ENCODE measurements at places on chromosomes 6 and 20.

DNA sequence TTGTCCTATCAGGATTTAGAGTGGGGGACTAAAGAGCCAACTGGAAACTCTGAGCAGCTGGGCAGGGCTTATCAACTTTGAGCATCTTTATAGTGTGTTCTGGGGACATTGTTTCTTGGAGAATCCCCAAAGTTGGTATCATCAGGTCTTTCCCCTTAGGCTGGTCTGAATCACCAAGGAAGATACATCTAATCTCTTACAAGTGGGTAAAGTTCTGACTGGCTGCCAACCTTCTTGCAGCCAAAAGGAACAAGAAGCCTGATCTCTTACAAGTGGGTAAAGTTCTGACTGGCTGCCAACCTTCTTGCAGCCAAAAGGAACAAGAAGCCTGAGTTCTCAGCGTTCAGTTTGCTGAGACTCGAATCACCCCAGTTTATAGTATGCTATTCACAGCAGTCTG is 1.6 kb upstream of the MED23 start:
- no peak for DNase-seq
- H3K27ac ChIP-seq: no peak overlapping the region
- H3K4me1 ChIP-seq: 0 out of 2 replicates have a peak, but pooled peaks cover 5% of the 10 kb centered on the region
- H3K27me3 ChIP-seq: no peaks in the 10 kb centered on the region

DNA sequence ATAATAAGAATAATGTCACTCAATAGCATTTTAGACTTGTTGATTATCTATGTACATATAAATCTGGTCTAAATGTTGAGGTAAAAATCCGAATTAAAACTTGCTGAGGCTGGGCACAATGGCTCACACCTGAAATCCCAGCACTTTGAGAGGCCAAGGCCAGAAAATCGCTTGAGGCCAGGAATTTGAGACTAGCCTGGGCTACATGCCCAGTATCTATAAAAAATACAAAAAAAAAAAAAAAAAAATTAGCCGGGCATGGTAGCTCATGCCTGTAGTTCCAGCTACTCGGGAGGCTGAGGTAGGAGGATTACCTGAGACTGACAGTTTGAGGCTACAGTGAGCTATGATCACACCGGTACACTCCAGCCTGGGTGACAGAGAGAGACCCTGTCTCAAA is 34.2 kb upstream of the SUPT3H start:
- H3K4me3 ChIP-seq: no peak overlapping the region
- DNase-seq: no peak
- no peak overlapping the region for H3K27ac ChIP-seq
- no peaks in the 10 kb centered on the region for H3K4me1 ChIP-seq
- no peaks in the 10 kb centered on the region for H3K36me3 ChIP-seq
- H3K27me3 ChIP-seq: no peaks in the 10 kb centered on the region

DNA sequence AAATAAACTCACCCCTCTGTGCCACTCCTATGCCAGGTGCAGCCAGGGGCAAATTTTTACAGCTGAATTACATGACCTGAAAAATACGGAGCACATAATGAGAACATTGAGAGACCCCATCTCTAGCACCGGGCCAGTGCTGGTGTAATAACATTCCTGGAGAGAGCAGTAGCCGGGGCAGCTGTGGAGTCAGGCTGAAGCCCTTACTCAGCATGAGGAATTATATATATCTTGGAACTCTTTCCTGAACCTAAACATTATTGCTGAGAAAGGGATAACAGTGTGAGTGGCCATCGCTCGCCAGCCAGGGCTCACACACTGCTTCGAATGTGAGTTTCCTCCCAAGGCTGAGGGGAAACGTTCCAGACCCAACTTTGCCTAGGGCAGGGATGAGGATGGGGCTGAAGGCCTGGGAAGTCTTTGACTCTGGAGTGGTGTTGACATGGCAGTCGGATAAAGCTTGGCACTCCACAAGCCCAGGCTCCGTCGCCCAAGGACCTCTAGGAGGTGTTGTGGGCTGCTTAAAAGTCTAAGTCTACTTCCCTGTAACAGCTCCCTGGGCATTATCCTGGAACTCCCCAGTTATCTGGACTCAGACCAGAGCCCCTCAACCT is 269.8 kb downstream of the CDC5L start:
- no peak for DNase-seq
- no peak overlapping the region for H3K4me3 ChIP-seq
- 0 out of 2 replicates have a peak, but pooled peaks cover 4% of the 10 kb centered on the region for H3K4me1 ChIP-seq
- H3K27me3 ChIP-seq: no peaks in the 10 kb centered on the region

DNA sequence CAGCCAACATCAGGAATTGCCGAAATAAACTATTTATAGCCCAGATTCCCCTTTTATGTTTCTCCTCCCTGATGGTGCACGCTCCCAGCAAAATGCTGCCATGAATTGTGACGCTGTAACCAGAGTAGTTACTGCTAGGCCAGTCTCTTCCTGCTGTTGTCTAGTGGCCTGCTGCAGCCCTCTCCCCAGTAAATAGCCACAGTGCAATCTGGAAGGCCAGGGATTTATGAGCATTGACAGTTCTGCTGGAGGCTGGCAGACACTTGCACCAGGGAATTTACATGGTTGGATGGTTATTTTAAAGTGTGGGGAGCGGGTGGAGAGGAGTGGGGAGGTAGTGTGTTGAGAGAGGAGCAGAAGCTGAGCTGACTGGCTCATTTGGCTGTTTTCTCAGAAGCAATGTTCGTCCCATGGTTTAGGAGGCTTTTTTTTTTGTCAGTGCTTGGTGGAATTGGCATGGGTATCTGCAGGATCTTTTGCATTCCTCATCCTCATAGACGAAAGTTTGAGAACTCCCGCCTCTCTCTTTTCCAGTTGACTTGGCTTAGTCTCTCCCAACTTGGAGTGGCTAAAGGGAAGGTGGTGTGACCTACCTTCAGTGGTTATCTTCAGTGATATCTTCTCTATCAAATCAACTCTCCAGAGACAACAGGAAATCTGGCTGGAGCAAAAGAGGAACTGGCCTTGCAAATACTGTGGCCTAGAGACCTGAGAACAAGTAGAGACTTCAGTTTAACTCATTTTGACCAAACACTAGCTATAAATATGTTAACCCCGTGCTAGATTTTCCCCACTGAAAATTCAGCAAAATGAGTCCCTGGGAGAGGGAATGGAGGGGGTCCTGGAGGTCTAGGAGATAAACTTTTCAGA is 99.3 kb upstream of the VSTM2L start:
- no peaks in the 10 kb centered on the region for H3K4me1 ChIP-seq
- H3K36me3 ChIP-seq: peaks cover 10% of the 10 kb centered on the region
- no peak overlapping the region for H3K4me3 ChIP-seq
- H3K27me3 ChIP-seq: no peaks in the 10 kb centered on the region
- DNase-seq: no peak

GRCh38 chr6:25197111-25197510 is 82.1 kb upstream of the CARMIL1 start:
- H3K4me3 ChIP-seq: no peak overlapping the region
- H3K27ac ChIP-seq: no peak overlapping the region
- H3K4me1 ChIP-seq: no peaks in the 10 kb centered on the region
- no peaks in the 10 kb centered on the region for H3K36me3 ChIP-seq

Data from Caco-2 (cell line).